Posterior cingulate gyrus (tissue), 11 donors: ENCODE measurements at places on chromosomes 12 and 14.
A peak's percentile ranks its signal among the peaks of the same experiment; 100 is the strongest.

DNA sequence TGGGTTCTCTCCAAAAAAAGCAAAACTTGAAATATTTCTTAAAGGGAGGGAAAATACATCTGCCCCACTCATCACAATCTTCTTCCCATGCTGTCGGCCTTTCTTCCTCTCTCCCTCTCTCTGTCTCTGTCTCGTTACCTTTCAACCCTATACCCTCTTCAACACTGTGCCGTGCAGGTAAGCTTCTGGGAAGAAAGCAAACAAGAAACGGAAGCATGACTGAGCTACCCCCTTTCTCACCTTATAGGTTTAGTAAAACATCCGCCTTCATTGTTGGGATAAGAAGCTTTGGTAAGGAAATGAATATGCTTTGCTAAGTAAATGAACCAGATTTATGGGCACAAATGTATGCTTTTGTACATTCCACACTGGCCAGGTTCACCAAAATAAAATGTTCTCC, 63.0 kb downstream of the TMEM30B start:
- no peak for DNase-seq

DNA sequence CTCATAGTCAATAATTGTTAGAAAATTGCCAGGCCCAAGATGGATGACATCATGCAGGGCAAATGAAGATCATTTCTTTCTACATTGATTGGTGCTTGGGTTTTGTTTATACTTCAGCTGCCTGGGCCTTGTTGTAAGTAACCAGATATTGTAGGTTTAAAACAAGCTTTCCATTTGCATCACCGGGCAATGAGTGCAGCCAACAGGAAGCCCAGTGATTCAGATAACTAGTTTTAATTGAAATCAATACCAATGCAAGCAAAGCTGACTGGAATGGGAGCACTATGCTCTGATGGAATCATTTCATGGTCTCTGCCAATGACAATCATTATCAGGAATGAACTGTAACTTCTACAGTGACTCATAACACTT, 279.3 kb downstream of the DUSP6 start:
- no peak for DNase-seq

GRCh38 chr12:21444193-21445146, 7.0 kb downstream of the PYROXD1 start:
- no peak for DNase-seq

- no peak for DNase-seq
Measured at GRCh38 chr12:51205350-51205749, 12.5 kb downstream of the POU6F1 start.

GRCh38 chr12:103272949-103273348, 222.8 kb downstream of the C12orf42 start:
- DNase-seq, result no peak

DNA sequence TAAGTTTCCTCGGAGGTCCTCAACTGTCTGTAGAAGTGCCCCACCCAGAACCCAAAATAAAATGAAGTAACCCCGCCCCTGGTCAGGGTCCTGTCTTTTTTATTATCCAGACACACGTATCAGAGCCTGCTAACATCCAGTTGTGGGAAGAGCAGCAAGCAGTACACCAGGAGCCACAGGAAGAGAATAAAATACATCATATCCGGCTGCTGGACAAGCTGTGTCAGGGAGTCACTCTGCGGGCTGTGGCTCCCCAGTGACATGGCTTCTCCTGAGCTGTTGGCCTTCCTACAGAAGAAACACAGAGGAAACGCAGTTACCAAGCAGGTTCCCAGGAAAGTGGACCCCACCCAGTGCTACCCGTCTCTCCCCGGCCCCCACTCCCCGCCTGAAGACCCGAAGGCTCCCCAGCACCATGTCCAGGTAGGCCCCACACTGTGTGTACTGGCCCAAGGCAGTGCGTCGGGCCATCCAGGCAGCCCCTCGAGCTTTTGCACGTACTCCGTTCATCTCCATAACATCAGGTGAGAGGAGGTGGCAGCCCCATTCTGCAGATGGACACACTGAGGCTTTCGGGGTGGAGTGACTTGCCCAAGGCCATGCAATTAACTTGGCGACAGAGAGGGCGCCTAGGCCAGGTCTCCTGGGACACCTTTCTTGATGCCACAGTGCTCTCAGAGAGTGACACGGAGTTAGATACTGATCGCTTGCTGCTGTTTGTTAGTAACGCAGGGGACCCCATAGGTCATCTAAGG, 34.3 kb upstream of the DICER1 start:
- no peak for DNase-seq

GRCh38 chr12:57096099-57096572, 7.2 kb downstream of the NAB2 start:
- no peak for DNase-seq

DNA sequence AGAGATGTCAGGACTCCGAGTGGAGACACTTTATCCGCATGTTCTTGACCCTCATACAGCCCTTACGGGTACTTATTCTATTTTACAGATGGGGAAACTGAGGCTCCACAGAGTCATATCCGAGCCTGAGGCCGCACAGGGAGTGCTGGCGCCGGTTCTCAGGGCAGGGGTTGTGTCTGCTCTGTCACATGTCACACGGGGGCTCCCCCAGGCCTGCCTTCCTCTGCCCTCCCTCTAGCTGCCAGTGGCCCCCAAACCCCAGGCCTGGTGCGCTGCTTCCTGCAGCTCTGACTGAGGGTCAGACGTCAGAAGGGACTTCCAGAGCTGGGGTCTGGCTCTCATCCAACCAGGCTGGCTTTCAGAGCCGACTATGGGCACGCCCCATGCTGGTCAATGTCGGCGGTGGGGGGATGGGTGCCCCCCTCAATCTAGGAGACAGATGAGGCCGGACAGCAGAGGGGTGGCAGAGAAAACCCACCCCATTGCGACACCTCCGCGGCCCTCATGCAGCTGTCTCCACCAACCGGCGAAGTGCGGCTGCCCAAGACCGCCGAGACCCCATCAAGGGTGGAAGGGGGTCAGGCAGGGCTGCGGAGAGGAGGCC, 811 bp upstream of the INF2 start:
- peak; percentile 80 for DNase-seq

- DNase-seq, result no peak
Measured at GRCh38 chr12:67096533-67097318, 172.4 kb upstream of the CAND1 start.

DNA sequence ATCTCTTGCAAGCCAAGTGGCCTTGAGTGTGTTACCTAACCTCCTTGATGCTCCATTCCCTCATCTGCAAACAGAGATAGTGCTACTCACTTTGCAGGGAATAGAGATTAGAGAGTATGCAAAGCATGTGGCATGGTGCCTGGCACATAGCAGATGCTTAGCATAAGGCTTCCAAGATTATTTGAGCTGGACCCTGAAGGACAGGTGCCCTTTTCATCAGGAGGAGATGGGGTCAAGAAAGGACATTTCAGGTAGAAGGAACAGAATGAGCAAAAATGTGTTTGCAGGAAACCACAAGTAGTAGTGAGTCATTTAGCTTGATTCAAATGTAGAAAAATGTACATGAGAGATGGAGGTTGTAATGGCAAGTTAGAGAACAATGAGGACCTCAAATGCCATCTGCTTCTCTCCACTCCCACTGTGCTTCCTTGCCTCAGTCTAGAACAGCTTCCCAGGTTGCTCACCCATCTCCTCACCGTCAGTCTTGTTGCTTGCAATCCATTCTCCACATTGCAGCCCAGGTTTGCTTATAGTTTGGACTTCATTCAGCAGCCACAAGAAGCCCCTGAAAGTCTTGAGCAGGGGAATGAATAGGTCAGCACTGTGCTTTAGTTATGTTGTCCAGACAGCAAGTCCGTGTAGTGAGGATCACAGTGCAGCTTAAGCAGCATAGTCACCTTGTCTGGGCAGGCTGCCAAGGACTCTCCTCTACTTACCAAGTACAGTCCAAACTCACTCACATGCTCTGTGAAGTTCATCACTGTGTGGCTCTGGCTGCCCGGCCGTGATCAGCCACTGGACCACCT, 536.3 kb upstream of the CCDC196 start:
- no peak for DNase-seq

- DNase-seq, result no peak
Measured at GRCh38 chr14:101705733-101706508, 55.6 kb upstream of the PPP2R5C start.

DNA sequence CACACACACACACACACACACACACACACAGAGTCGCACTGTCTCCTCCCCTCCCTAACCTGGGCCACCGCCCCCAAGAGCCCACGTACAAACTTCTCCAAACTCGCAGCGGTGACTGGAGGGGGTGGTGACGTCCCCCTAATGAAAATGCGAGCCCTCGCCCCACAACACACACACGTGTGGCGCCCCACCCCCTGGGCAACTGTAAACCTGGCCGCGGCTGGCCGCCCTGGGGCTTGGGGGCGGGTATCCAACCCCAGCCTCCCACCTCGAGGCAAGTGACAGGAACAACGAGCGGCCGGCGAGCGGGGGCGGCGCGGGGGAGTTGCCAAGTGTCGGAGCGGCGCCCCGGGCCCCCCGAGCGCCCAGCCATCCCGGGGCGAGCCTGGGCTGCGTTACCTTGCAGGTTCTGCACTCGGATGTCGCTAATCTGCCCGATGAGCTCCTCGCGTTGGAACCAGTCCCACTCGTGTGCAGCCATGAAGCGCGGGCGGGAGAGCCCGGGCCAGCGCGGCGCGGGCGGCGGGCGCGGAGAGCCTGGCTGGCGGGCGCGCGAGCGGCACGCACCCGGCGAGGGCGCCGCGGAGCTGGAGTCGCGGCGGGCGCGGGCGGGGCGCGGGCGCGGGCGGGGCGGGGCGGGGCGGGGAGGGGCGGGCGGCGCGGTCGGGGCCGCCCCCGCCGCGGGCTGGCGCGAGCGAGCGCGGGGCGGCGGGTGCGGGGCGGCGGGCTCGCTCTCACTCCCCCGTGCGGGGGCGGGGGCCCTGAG, at the start of gene CLMN:
Gene CLMN, minus strand, starts transcription at position 597 of the 766 bp plus-strand sequence. Its CDS starts 116 bp downstream, at position 481.
- DNase-seq, result no peak

GRCh38 chr14:74425525-74426201, 347 bp downstream of the SYNDIG1L start:
- DNase-seq, result peak; percentile 24

GRCh38 chr12:38427442-38427841, 110.9 kb downstream of the ALG10B start:
- DNase-seq, result no peak

- no peak for DNase-seq
Measured at GRCh38 chr12:92524489-92524888, 178.3 kb upstream of the PLEKHG7 start.

GRCh38 chr12:12722435-12723148, 5.4 kb downstream of the CDKN1B start:
- DNase-seq, result no peak

DNA sequence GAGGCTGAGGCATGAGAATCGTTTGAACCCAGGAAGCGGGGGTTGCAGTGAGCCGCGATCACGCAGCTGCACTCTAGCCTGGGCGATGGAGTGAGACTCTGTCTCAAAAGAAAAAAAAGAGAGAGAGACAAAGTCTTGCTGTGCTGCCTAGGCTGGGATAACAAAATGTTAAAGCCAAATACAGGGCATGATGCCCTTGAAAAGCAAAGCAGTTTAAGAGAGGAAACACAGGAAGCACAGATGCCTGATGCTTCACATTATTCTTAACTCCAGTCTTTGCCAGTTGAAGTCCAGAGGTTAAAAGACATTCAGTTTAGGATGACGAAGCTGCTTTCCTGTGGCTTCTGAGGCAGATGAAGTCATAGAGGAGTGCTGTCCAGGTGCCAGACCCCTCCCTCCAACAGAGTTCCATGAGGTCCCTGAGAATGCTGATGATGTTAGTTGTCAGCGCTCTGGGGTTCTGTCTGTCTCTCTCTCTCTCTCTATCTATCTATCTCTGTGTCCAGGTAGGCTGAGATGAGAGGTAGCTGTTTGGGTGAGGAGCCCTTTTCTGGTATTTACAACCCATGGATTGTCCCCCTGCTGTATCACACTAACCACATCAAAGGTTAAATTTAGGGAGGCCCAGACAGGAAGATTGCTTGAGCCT, 4.9 kb upstream of the MRPL52 start:
- DNase-seq, result no peak

DNA sequence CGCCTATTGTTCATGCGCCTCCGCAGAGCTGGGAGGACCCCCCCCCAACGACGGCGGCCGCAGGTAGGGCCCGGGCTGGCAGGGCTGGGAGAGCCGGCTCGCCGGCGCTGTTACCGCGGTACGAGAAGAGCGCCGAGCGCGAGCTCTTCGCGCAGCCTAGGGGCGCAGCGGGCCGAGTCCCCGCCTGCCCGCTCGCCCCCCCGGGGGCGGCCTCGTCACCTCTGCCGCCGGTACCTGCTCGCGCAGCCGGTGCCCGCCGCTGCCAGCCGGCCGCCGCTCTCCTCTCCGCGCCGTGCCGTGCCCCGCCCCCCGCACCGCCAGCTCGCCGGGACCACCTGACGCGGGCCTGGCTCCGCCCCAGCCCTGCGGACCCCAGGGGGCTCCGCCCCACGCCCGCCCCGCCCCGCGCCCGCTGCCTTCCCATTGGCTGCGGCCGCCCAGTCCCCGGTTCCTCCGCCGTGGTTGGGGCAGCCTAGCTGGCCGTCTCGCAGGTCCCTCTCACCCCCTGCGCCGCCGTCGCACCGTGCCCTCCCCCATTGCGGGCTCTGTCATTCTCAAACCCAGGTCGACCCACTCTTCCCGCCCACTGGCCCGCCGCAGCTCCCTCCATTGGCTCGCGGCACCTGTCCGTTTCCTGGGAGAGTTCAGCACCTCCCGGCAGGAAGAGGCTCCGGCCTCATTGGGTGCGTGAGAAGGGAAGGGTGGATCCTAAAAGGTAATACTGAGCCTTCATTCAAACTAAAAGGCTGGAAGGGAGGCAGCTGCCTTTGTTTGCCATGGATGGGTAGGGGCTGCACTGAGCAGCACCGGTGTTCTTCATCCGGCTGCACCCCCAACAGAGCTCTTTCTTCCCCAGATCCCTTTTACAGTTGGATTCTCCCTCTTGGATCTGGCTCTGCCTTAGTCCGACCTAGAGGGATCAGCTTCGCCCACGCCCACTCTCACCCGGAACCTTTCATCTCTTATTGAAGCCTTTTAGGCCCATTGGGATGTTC, at the start of gene MAP3K9:
Gene MAP3K9, minus strand, starts transcription at position 289 of the 995 bp plus-strand sequence. CDS start 342 bp downstream, outside the sequence.
- DNase-seq, result peak; percentile 95

- DNase-seq, result no peak
Measured at GRCh38 chr12:87756721-87757120, 272.5 kb downstream of the C12orf50 start.

DNA sequence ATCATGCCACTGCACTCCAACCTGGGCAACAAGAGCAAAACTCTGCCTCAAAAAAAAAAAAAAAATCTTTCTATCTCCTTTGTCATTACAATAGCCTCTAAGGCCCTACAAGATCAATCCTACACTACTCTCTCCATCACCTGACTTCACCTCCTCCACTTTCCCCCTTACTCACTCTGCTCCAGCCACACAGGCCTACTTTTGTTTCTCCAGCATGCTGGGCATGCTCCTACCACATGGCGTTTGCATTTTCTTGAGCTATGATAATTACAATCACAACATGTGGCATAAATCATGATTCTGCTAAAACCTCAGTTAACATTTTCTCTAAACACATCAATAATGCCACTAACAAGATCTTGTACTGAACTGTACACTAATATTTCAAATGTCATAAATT, 7.8 kb downstream of the PPP1R13B start:
- DNase-seq, result no peak

- DNase-seq, result peak; percentile 39
Measured at GRCh38 chr12:78864870-78865463, 393 bp downstream of the SYT1 start.
